ENCODE measurements at places on chromosomes 12 and 14.

GRCh38 chr12:104510145-104510872 is 53.6 kb downstream of the CHST11 start:
- no peak for DNase-seq

- no peak for DNase-seq
Measured at GRCh38 chr14:35965400-35965799, 139.3 kb downstream of the BRMS1L start.

DNA sequence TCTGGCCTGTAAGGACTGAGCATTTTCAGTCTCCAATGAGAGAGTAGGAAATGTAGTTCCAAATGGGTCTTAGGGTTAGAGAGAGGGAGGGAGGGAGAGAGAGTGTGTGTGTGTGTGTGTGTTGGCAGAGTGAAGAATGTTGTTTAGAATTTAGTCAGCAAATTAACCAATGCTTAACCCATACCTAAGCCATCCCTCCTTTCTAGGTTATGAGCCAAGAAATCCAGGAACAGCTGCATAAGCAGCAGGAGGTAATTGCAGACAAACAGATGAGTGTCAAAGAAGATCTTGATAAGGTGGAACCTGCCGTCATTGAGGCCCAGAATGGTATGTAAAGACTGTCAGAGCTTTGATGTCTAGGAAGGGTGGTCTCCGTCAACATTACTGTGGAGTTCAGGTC is 56.9 kb downstream of the HSP90AA1 start:
- DNase-seq: peak; percentile 27

GRCh38 chr12:122208073-122208820 is 4.7 kb downstream of the B3GNT4 start:
- DNase-seq: no peak

DNA sequence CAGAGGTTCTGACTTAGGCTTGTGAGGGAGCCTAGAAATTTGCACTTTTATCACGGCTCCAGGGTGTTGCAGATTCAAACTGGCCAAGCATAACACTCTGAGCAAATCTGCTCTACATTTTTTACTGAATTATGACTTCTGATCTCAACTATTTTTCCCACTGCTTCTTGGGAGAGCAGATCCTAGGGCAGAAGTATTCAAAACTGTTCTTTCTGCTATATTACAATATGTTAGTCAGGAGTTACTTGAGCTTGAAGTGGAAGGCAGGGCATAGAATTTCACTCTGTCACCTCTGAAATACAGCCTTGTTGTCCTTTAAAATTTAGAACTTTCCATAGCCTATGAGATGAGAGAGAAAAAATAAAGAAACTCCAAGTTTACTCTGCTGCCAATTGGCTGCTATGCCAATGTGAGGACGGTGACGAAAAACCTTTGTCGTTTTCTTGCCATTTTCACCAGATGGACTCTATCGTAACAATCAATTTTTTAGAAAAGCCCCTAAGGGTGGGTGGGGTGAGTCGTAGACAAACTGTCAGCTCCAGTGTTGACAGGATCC is 16.4 kb upstream of the KERA start:
- DNase-seq: no peak

GRCh38 chr12:122190842-122191668 is 8.1 kb downstream of the LRRC43 start:
- peak; percentile 48 for DNase-seq

DNA sequence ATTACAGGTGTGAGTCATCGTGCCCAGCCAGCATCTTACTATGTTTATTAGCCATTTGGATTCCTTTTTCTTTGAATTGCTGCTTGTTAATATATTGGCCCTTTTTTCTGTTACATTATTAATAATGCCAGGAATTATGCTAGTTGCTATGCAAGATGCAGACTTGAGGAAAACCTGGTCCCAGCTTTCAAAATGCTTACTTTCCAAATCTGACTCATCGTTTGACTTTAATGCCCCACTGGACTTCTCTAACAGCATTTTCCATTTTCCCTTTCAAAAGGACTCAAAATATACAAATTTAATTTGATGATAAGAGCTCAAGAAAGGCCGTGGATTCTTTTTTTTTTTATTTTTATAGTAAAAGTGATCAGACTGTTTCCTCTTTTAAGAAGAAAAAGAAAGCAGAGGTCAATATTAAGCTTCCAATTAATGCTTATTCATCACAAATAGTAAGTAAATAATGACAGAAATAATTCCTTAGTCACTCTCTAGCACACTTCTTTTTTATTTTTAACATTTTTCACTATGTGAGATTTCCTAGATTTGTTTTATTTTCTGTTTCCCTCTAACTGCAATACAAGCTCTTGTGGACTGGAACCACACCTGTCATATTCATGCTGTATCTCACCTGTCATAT is 146.1 kb upstream of the FGD4 start:
- no peak for DNase-seq

- no peak for DNase-seq
Measured at GRCh38 chr14:35944847-35945246, 118.7 kb downstream of the BRMS1L start.

DNA sequence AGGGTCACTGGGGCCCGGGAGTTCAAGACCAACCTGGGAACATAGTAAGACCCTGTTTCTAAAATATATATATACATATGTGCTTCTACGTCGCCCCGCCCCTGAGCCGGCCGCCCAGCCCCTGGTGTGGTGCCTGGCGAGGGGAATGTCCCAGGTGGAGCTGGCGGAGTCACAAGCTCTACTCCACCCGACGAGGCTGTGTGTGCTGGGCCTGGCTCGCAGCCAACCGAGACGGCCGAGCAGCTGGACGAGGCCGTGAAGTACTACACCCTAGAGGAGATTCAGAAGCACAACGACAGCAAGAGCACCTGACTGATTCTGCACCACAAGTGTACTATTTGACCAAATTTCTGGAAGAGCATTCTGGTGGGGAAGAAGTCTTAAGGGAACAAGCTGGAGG is 22.1 kb upstream of the ITPK1 start:
- DNase-seq: no peak

DNA sequence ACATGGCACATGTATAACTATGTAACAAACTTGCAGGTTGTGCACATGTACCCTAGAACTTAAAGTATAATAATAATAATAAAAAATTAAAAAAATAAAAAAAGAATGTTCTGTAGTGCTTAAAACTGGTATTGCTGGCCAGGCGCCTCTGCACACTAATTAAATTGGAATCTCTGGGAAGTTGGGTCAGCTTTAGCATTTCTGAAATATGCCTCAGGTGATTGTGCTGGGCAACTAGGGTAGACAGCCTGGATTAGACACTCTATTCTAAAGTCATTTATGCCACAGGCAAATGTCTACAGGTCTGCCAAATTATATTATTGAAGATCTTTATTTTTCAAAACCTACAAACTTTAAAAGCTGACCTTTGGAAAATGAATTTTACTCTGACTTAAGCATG is 55.3 kb downstream of the PPM1H start:
- no peak for DNase-seq

- no peak for DNase-seq
Measured at GRCh38 chr14:50728836-50729235, 60.7 kb upstream of the SAV1 start.

GRCh38 chr12:131371401-131372170 is 339.3 kb upstream of the SFSWAP start:
- DNase-seq: no peak

- no peak for DNase-seq
Measured at GRCh38 chr14:80536456-80536855, 325.2 kb upstream of the DIO2 start.

- DNase-seq: no peak
Measured at GRCh38 chr14:67495827-67496226, 7.3 kb upstream of the TMEM229B start.

GRCh38 chr12:120010661-120011230 is 21.7 kb downstream of the BICDL1 start:
- DNase-seq: no peak

Measured in HFFc6 (cell line).